Left cardiac atrium (tissue), 4 donors: ENCODE measurements at places on chromosomes 4 and X.

DNA sequence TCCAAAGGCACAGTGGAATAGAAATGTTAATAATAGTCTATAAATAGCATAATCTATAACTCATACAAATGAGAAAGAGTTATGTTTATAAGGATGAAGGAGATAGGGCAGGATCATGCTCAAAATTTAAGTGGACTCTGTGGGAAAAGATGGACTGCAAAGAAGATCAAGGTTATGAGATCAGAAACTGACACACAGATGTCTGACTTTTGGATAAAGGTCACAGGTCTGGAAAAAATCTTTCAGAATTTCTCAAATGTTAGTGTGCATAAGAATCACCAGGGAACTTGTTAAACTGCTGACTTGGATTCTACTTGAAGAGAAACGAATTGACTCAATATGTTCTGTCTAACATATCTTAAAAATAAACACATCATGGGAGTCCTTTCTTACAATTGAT, 104.1 kb downstream of the FSTL5 start:
- DNase-seq: no peak

GRCh38 chr4:5793514-5793913, 82.5 kb downstream of the EVC start:
- DNase-seq: no peak

GRCh38 chr4:82428526-82428968, 1.7 kb downstream of the HNRNPDL start:
- no peak for DNase-seq

DNA sequence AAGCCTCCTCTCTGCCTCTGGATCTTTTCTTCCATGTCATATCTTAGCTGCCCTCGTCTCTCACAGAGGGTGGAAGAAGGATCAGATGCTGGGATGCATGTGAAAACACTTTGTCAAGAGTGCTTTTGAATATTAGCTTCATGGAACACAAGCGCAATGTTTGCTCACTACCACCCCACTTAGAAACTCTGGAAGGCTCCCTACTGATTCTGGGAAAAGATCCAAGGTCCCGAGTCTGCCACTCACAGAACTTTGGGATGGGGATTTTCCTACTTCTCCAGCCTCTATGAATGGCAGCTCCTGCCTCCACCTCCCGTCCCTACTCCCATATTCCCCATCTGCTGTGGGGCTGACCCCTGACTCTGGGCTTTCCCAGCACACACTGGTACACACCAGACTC, 40.2 kb upstream of the CRMP1 start:
- DNase-seq: no peak

- DNase-seq: no peak
These were observed 346.6 kb downstream of the CENPC start for GRCh38 chr4:67198727-67199126.

GRCh38 chr4:25991340-25991739, 77.3 kb downstream of the SMIM20 start:
- no peak for DNase-seq

DNA sequence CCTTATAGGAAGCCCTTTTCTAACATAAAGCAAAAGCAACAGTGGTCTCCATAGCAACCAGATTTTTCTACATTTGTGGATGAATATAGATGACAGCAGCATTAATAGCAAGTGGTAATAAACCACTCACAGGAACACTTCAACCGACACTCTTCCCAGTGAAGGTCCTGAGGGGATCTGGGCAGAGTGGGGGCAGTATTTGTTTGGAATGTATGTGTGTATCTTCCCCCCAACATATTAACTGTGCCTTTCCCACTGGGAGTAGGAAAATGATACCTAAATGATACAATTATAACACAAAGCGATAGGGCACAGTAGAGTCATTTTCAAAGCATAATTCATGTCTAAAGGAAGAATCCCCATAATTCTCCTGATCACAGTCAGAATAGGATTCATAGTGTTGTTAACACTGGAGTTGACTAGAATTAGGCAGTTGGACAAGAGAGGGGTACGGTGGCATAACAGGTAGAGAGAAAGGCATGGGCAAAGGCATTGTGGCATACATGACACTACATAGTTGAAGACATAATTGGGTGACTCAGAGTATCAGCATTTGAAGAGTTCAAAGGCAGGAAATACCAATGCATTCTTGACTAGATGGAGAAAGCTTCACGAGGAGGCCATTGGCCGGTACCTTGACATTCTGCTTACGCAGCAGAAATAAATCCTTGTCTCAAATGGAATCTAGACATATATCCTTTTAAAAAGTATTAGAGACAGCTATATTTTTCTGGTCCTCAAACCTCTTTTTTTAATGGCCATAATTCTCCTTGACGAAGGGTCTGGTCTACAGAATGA, 15.2 kb downstream of the CAPN6 start:
- no peak for DNase-seq

DNA sequence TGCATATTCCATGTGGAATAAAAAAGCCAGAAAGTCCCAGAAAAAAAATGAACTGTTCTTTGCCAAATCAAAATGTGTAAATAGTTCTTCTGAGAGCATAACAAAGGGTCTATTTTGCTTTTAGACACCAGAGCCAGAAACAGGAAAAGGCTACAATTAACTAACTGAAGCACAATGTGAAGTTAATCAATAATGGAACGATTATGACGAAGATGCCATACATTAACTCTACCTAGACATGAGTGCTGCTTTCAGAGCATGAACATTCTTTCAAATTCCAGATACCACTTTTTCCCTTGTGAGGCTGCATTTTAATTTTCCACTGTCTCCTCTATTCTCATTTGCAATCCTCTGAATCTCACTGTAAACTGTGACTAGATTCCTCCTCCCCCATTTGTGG, 48.7 kb upstream of the PHOX2B start:
- DNase-seq: no peak

DNA sequence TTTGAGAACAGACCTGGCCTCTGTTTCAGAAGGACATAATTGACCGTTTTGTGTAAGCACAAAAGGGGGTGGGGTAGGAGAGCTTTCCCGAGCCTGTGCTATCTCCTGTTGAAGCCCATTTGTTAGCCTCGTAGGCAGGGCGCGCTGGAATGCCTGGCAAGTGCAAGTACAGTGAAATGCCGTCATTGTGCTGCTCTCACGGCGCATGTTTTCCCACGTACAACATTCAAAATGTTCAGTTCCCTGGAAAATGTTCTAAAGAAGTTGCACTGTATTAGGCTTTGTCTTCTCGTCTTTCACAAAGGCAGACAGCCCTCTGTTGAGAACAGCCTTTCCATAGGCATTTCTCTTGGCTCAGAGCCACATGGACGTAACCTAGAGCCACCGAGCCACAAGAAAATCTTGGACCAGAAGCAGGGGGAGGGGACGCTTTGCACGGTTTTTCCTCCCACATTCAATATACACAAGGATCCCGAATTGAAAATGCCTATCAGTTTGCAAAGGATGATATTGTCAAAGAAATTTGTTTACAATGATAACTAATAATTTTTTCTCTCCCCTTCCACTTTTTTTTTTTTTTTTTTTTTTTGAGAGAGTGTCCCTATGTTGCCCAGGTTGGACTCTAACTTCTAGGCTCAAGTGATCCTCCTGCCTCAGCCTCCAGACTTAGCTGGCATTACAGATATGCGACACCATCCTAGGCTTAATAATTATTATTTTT, 54.6 kb upstream of the RAPGEF2 start:
- peak; percentile 77 for DNase-seq

DNA sequence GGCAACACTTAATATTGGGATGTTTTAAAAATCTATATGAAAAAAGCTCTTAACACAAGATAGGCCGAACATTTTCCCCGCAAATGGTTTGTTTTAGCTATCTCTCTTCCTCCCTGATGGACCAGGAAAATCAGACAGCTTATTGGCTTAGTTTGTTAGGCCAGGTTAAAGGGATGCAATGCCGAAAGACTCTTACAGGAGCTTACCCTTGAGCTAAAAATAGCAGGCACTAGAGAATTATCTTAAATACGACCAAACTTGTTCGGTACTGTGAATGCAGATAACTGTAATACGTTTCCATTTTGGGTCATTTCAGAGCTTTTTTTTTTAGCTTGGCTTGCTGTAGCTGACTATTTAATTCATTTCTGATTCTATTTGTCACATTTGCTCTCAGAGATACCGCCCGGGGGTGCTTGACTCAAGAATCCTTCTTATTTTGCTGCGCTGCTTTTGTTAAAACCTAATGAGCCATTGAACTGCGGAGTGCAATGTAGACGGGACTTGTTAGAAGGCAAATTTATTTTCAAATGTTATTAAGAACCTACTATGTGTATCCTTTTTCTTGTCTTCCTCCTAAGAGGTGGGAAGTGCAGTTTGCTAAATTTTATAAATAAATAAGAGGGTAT, 23.3 kb downstream of the PPARGC1A start:
- DNase-seq: no peak

DNA sequence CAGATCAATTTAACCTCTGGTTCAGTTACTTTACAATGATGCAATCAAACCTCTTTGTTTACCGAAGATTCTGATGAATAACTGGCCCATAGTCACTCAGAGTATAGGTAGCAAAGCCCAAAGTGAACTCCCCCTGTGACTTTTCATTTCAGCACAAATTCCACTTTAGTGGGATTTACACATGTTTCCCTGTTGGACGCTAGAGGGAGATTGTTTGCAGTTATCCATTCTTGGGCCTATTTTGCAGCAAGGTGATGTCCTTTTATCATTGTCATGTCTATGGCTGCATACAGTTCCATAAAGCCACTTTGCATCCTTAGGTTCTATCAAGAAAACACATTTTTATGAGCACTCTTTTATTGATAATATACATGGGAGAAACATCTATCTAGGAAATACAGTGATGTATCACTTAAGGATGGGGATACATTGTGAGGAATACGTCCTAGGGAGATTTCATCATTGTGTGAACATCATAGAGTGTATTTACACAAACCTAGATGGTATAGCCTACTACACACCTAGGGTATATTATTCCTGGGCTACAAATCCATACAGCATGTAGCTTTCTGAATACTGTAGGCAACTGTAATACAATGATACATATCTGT, 14.5 kb upstream of the DKK2 start:
- DNase-seq: no peak

DNA sequence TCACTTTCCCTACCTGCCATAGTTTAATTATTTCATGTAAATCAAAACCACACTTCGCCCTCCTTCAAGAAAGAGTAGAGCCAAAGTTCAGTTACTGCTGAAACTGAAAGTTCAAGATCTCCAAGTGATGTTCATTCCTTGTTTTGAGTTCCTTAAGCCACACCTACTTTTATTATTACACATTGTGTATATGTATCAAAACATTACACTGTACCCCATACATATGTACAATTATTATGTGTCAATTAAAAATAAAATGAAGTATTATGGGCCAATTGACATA, 892.3 kb upstream of the NDST4 start:
- DNase-seq: no peak

DNA sequence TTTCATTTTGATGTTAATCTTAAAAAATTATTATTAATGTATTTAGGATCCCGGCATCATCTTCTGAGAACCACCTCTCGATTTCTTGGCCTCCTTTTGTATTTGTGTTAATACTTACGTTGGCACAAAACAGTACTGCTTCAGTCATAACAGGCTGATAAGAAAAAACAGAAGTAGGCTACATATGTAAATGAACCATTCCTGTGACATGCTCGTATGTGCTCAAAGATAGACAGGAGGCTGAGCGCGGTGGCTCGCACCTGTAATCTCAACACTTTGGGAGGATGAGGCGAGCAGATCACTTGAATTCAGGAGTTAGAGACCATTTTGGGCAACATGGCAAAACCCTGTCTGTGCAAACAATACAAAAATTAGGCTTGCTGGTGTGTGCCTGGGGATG, 109.4 kb upstream of the H2AZ1 start:
- no peak for DNase-seq

- no peak for DNase-seq
These were observed 20.9 kb upstream of the KLHL8 start for GRCh38 chr4:87241336-87241735.

- DNase-seq: no peak
These were observed 653 bp downstream of the BEX1 start for GRCh38 chrX:103063191-103063845.

DNA sequence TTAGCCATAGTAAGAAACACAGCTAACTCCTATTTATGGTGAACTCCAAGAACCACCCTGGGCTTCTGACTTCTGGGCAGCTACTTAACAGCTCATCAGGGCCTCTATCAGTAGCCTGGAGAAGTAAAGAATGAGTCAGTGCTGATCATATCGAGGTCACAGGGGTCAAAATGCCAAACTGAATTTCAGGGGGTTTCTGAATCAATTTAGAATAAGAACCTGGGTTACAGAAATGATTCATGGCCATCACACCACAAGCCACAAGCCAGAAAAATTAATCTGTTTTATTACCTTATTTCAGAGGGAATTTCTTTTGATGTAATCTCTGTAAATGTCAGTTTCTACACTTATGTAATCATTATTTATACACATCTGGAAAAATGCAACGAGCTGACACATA, 64.4 kb downstream of the CHST7 start:
- no peak for DNase-seq

- peak; percentile 59 for DNase-seq
These were observed 1.8 kb downstream of the ARHGAP4 start for GRCh38 chrX:153924149-153924861.

DNA sequence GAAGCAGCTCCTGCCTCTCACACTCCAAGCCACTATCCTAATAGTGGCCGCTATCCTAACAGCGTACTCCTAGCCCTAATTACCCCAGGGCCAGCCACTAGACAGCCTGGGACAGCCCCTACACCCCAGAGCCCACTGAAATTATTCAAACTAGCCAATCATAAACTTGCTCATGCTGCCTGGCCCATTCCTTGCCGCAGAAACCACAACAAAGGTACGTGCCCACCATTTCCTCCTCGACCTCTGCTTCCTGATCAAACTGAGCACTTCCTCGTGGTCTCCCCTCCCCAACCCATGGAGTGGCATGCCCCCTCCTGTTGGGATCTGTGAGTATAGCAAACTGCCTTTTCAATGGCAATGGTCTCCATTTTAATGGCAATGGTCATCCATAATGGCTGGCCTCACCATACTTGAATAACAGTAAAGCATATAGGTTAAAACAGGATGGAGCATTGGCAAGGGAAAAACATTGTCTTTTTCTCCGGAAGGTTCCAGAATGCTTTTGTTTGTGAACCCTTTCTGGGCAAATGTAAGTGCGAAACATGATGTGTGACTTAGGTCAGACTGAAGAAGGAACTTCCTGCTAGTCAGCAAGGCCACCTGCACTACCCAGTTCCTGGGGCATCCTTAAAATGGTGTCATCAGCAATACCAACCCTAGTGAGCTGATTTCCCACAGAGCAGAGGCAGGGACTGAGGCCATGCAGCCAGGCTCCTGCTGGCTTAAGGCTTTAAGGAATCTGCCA, 107.1 kb upstream of the ATP6AP2 start:
- DNase-seq: no peak

GRCh38 chr4:75513526-75514130, 575 bp downstream of the RCHY1 start:
- DNase-seq: peak; percentile 19

GRCh38 chr4:18957716-18958115, 936.2 kb upstream of the LCORL start:
- no peak for DNase-seq

- DNase-seq: no peak
These were observed 119.4 kb downstream of the GRIA3 start for GRCh38 chrX:123303429-123303828.

- DNase-seq: no peak
These were observed 17.1 kb downstream of the DDX3X start for GRCh38 chrX:41350976-41351569.
